ENCODE measurements at places on chromosomes 5 and 9.

DNA sequence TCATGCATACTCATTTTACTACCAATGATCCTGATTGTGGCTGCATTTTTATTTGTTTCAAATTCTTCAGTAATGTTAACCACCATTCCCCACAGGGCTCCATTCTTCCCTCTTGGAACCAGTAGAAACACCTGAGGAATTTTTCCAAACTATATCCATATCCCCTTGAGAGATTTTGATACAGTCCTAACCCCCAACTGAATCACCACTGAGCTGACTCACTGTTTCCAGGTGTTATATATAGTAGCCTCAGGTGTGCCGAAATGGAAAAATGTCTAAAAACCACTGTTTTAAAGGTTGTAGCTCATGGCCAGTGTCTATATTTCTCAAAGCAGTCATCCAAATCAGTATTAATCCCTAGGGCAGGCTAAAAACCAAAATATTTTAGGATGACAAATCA, 85.2 kb downstream of the MRPS27 start:
- no peak for DNase-seq

DNA sequence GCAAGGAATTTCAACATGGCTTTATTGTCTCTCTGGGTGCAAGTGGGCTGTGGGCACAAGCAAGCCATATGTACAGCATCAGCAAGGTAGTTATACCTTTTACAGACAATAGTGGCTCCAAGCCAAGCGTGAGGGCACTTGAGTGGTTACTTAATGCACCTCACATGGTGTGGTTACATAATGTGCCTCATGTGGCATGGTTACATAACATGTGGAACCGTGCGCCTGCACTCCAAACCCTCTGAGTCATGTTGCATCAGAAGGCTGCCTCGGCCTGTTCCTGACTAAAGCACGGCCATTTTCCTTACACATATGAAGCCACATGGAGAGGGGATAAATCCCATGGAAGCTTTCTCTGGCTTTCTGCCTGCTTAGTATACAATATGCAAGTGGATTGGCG, 150.9 kb downstream of the OSTF1 start:
- DNase-seq: no peak

- DNase-seq: no peak
These were observed 151.7 kb downstream of the SNX18 start for GRCh38 chr5:54669285-54669684.

- no peak for DNase-seq
These were observed 9.9 kb downstream of the BBLN start for GRCh38 chr9:128169925-128170324.

DNA sequence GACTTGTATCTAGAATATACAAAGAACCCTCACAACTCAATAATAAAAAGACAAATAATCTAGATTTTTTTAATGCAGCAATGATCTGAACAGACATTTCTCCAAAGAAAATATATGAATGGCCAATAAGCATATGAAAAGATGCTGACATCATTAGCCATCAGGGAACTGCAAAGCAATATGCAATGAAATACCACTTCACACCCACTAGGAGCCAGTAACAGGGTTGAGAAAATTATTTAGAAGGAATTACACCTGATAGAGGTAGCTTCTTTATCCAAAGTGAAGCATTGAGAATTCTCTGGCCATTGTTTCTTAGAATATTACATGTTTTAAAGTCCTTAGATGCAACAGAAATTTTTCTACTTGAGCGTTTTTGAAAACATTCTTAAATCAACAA, 316.9 kb downstream of the KCNN2 start:
- no peak for DNase-seq

All from CD4-positive, alpha-beta T cell treated with Interleukin-6 at 100 ng/mL for 8 hours (primary cell).